ENCODE measurements at places on chromosomes 7 and 10.

DNA sequence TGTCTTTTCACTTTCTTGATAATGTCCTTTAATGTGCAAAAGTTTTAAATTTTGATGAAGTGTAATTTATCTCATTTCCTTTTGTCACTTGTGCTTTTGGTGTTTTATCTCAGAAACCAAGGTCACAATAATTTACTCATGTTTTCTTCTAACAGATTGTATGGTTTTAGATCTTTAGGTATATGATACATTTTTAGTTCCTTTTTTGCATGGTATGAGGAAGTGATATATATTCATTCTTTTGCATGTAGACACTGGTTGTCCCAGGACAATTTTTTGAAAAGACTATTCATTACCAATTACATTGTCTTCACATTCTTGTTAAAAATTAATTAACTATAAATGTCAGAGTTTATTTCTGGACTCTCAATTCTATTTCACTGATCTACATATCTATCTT, 39.8 kb upstream of the GPR22 start:
- no peak for DNase-seq

DNA sequence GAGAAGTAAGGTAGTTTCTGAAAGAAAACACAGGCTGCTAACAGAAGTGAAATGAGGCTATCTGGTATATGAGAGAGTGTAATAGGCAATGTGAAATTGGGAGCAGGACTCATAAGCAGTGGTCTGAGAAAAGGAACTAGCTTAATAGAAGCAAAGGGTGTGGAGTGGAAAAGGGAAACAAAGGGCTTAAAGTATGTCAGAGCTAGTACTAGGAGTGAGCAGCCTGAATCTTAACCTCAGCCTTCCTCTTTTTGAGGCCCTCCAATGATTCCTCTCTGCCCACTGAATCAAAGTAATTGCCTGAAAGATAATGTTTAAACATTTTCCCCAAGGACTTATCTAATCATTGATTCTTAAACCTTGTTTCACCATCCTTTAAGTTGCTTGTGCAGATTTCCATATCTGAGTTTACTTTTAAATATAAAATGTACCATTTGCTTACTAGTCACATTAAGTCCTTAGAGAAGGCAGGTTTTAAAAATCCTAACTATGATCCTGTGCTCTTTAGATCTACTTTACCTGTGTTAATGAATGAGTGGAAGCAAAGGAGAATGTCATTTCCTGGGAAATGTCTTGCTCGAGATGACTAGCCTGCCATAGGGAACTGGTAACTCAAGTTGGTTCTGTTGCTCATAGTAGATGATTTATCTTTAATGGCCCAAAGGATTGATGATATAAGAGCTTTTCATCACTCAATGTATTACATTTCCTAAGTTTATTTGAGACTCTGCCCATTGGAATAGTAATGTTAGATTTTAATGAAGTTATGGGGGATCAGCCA, 155.0 kb downstream of the SKAP2 start:
- no peak for DNase-seq

DNA sequence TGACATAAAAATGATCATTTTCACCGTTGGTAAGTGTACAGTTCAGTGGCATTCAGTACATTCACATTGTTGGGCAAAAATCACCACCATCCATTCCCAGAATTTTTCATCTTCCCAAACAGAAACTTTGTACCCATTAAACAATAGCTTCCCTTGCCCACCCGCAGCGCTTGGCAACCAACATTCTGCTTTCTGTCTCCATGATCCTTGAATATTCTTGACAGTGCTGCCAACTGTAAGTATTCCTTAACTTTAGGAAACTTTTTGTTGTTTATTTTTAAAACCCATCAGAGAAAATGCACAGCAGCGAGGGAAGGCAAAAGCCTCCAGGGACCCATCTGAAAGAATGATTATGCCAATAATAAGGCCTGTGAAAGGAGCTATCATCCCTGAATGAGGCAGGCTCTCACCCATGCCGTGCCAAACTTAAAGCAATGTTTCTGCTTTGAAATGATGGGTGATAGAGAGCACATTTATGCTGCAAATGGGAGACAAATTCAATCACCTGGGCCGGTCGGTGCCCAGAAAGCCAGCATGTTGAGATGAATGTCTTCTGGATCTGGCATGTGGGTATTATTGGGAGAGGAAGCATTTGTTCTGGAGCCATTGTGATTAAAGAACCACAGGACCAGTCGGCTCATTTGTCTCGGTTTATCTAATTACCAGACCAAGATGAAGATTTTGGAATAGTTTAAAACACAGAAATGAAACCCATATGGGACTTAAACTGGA, 202.1 kb upstream of the NPVF start:
- no peak for DNase-seq

- peak; percentile 59 for DNase-seq
Measured at GRCh38 chr7:47480576-47481538, 101.1 kb downstream of the TNS3 start.

DNA sequence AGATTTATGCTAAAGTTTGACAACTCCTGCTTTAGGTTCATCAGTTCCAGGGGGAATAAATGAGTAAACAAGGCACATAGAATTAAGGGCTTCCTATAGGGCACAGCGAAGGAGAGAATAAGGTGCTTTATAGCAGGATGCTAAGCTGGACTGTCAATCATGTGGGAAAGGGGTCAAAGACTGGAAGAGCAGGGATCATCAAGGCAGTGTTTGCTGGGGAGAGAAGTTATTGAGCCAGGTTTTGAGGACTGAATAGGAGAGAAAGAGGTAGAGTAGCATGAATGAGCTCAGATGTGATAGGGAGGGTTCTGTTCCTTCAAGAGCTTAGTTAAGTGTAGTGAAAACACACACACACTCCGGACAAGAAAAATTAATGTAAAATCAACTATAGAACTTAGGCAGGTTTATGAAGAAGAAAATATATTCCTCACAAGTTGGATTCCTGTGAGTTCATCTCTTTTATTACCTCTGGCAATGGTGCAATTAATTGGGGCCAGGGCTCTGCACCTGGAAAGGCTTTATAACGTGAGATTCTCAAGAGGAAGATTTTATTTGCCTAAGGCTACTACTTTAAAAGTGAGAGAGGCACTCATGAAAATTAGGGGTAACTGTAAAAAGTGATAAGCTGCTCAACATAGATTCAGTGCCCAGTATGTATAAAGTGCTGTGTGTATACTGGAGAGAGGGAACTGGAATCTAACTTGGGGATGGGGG, 222.4 kb downstream of the AUTS2 start:
- DNase-seq: no peak

- no peak for DNase-seq
Measured at GRCh38 chr7:129017264-129017663, 37.6 kb downstream of the TNPO3 start.

DNA sequence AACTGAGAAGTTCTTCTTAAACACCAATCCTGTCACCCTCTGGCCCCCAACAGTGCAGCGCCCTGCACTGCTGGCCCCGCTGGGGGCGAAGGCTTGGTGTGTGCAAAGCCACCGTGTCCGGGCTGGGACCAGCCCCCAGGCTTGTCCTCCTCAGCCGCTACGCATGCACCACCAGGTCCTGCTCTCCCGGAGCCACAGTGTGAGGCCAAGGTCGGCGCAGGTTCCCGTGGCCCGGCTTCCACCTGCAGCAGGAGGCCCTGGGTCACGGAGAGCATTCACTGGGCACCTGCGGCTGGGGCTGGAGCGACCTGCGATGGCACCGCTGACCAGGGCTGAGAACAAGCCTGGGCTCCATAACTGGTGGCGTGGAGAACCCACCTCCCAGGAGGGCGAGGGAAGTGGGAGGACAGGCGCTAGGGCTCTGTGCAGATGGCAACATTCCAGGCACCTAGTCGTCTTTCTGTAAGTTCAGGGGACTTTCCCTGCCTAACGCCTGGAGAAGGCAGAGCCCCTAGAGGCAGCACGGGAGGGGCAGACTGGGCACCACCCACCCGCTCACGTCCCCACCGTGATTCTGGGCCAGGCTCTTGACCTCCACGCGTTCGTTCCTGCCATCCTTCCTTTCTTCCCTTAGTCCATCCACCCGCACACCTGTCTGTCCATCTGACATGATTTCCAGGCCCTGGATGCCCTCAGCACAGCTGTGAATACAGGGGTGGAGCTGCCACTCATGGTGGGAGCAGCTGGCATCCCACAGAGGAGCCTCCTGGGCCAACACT, 271.6 kb downstream of the ELFN1 start:
- DNase-seq: no peak

- peak; percentile 69 for DNase-seq
Measured at GRCh38 chr10:28533571-28534304, 820 bp downstream of the WAC start.

GRCh38 chr7:85102813-85103350, 84.0 kb downstream of the SEMA3D start:
- DNase-seq: no peak

Measured in GM12865 (cell line).